ENCODE measurements at places on chromosomes 7 and 10.

DNA sequence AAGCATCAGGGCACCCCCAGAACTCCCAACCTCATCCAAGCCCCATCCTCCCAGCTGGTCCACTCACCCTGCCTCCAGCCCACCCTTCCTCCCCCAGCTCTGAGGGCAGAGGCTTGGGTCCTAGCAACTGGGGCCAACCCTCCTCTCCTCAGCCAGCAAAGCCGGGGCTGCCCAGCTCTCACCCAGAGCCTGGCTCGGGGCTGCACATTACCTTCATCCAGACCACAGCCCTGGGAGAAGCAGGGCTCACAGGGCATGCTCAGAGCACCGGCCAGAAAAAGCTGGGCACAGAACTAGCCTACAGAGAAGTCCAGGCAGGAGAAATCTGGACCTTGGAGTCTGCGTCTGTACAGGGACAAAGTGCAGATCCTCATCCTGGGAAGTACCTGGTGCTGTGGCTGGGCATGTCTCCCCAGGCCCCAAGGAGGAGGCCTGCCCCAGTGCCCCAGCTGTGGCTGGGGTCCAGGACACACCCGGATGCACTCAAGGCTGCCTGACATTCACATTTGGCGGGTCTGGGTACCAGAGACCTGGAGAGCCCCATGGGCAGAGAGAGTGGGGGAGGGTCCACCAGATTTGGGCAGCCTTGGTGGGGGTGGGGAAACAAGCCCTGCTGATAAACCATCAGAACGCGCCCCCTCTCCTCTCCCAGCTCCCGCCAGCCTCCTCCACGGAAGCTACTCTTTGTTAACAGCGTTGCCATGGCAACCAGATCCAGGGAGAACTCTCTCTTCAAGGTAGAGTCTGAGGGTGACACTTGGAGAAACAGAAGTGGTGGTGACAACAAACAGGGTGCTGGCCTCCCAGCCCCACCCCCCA is 5.1 kb downstream of the RASGEF1A start:
- DNase-seq = no peak

DNA sequence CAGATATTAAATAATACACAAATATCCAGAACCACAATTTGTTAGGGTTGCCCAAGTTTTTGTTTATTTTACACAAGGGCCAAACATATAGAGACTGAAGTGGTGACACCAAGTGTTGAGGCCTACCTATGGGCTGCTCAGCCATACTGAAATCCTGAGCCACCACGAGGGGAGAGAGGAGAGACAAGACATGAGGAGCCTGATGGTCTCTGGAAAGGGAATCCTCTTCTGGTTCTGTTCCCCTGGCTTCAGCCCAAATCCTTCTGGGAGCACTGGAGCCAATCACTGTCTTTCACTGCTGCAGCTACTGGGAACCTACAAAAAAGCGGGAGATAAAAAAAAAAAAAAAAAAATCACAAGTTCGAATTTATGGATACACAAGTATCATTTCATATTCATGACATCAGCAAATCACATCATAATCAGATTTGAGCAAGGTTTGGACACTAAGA is 1.9 kb downstream of the SKIDA1 start:
- no peak for DNase-seq

- DNase-seq = no peak
Observed at GRCh38 chr10:73892310-73893030, 18.1 kb upstream of the CAMK2G start.

DNA sequence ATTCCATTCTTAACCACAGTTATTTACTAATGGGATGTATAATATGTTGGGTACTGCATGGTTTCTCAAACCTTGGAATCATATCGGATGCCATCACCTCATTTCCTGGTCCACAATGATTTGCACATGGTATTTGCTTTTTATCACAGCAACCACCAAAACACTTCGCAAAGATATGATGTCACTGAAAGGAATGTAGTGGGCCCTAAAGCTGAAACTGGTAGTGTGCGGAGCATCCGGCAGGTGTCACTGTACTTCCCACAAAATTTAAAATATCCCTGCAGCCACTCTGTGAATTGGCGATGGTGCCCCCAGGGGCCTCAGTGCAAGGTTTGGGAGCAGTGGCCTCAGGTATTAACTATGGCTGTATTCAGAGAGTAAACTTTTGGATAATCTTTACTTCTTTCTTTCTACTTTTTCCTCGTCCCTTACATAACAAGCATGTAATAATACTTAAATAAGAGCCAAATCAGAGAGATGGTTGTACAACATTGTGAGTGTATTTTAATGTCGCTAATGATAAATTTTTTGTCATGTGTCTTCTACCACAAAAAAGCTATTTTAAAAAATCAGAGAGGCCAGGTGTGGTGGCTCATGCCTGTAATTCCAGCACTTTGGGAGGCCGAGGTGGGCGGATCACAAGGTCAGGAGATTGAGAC is 66.2 kb downstream of the FAM241B start:
- peak; percentile 3 for DNase-seq

GRCh38 chr7:82810558-82811259 is 352.0 kb downstream of the PCLO start:
- DNase-seq = no peak
